ENCODE measurements at places on chromosomes 12 and 14.
A peak's percentile ranks its signal among the peaks of the same experiment; 100 is the strongest.

- DNase-seq, result no peak
These were observed 16.0 kb upstream of the LRP6 start for GRCh38 chr12:12282761-12283425.

GRCh38 chr12:75986001-75986746 is 45.4 kb downstream of the PHLDA1 start:
- peak; percentile 27 for DNase-seq

DNA sequence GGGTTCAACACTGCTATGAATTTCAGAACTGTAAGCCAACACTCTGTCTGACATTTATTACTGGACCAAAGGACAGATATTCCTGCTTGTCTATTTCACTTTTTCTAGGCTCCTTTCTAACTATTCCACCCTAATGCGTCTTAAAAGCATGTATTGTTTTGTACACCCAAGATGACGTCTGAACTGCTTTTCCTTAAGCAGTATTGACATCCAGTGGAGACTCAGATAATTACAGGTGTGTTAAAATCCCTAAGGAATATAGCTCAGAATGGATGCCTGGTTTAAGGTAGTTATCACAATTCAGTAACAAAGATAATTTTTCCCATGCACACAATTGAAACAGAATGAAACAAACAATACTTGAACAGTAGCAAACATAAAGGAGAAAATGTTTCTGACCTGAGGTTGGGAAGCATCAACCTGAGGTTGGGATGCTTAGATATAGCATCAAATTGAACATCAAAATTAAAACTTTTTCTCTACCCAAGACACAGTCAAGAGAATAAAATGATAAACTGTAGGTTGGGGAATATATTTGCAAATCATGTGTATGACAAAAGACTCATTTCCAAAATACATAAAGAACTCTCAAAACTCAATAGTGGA is 93.7 kb upstream of the PTPRR start:
- no peak for DNase-seq

GRCh38 chr14:99257673-99258221 is 14.2 kb downstream of the BCL11B start:
- DNase-seq, result no peak

- DNase-seq, result no peak
These were observed 91.8 kb downstream of the DUSP16 start for GRCh38 chr12:12470751-12471306.

GRCh38 chr14:105549481-105549880 is 23.1 kb downstream of the TMEM121 start:
- DNase-seq, result no peak

DNA sequence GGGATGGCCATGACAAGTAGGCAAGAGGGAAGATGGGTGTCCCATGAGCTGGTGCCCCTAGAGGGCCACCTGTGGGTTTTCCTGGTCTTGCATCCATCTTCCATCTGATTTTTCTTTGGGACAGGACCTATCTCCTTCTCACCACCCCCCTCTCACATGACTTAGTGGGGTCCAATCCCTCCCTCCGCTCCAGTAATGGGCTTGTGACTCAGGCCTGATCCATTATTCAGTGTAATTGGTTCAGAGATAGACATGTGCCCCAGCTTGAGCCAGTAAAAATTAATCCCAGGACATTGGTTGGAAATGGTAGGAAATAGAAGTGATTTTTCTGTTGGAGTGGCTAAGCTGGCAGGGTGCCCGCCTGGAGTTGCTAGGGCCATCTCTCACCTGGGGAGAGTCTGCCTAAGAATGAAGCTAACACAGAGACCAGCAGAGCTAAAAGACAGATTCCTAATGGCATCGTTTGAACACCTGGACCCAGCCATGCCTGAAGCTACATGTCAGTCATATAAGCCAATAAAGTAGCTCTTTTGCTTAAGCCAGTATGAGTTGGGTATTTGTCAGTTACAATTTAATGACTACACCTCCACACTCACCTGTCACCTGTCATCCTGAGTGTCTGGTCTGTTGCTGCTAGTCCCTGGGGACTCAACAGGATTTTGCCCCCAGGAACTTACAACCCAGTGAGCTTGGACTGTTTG is 14.7 kb downstream of the RASAL1 start:
- DNase-seq, result no peak

- DNase-seq, result no peak
These were observed 19.1 kb upstream of the SLC38A2 start for GRCh38 chr12:46391630-46392029.

DNA sequence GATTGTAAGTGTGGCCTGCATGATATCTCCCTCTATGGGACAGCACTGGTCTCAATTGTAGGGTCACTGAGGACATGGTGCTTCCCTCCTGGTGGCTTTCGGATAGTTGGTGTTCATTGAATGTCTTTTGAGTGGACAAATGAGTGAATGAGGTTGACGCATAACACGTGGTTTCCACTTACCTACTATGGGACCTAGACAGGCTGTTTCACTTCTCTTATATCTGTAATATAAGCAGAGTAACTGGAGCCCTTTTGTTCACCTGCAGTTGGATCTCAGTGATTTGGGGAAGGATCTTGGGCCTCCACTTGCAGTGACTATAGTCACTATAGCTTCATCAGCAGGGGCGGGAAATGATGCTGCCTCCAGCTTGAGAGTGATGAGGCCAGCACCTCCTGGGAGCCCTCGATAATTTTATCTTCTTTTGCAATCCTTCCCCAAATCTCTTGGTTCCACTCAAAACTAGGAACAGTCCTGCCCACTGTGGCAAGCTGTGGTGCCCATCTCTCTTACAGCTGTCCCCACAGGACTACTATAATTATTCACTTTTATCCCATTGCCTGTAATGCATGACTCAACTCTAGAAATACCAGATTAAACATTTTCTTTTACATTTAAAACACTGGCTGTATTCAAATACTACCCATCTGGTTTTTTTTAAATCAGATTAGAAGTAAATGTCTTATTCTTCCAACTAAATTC is 242.9 kb downstream of the CHST11 start:
- DNase-seq, result no peak

DNA sequence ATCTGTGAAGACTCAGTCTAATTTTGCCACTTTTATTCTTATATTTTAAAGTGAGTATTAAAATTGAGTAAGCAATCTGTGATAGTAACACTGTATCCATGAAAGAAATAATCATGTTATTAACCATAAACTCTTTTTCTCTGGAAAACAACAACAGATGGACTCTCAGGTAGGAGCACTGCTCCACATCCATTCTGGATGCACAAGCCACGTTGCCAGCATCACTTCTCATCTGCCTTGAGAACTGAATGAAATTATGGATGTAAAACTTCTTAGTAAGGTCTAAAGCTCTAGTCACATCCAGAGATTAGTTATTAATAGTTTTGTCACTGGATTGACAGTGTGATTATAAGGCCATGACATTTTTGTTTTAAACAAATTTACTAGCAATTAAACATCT is 489.1 kb upstream of the SYT1 start:
- DNase-seq, result no peak

DNA sequence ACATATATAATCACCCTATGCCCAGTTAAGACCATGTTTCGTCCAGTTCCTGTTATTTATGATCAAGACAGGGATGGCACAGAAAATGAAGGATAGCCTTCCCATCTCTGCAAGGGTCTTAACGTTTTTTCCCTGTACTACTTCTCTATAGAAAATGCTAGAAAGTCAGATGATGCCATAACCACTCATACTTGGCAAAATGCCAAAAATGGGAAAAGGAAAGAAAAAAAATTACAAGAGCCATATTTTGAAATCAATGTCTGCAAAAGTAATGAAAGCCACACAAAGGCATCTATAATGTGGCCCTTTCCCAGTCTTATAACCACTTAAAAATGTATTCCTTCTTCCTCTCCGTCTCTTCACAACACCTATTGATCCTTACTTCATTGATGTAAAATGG is 1.8 kb upstream of the MYL6B start:
- DNase-seq, result no peak

DNA sequence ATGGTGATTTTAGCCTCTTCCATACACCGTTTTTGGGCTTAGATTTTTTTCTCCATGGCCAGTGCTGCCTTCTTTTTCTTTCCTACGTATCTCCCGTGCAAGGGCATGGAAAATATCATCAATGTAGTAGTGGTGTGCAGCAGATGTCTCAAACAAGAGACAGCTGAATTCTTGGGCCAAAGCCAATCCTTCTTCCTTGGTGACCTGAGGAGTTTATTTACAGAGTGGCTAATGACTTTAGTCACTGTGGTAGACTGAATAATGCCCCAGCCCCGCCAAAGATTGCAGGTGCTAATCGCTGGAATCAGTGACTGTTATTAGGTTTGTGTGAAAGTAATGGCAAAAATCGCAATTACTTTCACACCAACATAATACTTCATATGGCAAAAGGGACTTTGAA is 235.5 kb upstream of the NOS1 start:
- DNase-seq, result no peak

DNA sequence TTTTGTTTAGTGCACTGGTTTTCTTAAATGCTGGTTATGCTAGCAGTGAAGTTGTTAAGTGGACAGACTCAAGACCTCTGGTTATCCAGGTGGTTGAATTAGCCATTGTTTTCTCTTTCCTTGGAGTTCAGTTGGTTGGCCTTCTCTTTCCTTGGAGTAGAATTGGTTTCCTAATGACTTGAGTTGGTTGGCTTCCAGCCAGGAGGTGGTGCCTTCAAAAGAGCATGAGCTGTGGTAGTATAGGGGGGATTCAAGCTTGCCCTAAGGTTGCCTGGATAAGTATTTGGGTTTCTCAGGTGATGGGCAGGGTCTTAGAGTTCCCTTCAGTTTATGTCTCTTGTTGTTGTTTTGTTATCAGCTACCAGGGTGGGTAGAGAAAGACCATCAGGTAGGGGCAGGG is 92.5 kb downstream of the ATP23 start:
- no peak for DNase-seq

GRCh38 chr14:100532906-100533655 is 54.1 kb downstream of the BEGAIN start:
- no peak for DNase-seq

- no peak for DNase-seq
These were observed 104.3 kb upstream of the MAX start for GRCh38 chr14:65206448-65207096.

- DNase-seq, result no peak
These were observed 160.4 kb downstream of the NTF3 start for GRCh38 chr12:5592310-5592709.

DNA sequence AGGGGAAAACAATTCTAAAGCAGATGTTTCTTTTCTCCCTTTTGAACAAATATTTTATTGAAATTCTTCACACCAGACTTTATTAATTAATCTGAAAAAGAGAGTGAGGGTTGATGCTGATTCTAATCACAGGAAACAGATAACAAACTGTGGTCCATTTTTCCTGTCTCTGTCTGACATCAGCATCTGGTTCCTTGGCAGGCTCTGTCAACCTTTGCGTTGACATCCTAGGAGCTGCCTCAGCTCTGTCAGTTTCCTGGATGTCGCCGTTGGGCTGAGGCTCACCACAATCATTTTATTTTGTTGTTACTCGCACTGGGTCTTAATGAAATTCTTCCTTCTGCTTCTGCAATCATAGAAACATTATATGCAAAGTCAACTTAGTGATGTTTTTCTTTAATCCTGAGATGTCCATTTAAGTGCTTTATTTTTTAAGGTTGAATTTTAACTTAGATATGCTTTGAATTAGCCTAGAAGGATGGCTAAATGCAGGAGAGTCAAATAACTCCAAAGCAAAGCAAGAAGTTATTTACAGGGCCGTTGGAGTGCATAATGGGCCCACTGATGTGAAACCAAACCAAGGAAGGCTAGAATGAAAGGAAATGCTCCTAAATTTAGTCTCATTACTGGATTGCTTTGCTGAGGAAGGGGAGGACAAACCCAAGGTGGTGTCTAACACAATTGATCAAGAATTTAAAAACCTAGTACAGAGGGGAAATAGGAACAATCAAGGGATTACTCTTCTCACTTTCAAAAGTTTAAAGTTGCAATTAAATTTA is 542.4 kb downstream of the FLRT2 start:
- no peak for DNase-seq

GRCh38 chr12:104377514-104377812 is 73.9 kb downstream of the EID3 start:
- no peak for DNase-seq

DNA sequence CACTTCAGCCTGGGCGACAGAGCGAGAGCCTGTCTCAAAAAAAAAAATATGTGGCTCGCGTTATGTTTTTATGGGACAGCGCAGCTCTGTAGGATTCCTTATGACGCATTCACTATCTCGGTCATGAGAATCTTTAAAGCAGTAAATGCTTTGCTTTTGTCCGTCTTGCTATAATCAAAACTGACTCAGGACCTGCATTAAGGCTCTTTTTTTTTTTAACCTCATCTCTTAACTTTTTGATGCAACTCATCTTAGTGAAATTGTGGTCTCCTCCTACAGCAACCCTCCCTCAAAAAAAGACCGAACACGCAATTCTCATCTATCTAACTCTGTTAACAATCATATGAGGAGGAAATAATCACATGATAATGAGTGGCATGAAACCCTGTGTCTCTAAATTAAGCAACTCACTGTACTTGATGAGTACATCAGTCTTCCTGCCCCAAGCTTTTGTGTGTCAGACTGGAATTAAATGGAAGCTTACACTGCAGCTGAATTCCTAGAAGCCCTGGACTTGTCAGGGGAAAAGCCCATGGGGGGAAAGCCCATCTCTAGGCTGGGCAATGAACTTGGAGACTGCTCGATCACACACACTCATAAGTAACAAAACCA is 4.3 kb downstream of the P2RX4 start:
- DNase-seq, result no peak

- no peak for DNase-seq
These were observed 54.6 kb upstream of the HELB start for GRCh38 chr12:66247741-66248140.

- DNase-seq, result no peak
These were observed 1.2 kb downstream of the PPTC7 start for GRCh38 chr12:110581931-110582275.

DNA sequence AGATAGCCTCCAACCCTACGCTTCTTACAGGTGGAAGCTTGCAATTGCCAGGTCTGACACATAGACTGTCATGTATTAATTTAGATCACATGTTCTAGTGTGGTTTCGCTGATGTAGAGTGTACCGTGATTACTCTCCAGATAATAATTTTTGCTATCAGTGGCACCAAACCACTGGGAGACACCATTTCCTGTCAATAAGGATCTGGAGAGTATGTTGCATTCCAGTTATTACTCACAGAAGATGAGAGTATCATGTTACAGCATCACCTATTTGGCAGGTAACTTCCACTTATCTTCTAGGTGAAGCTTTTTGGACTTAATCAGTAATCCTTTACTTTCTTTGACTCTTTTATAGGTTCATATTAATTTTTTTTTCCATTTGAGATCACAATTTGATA is 147.2 kb downstream of the HELB start:
- DNase-seq, result no peak

GRCh38 chr12:56408799-56409417 is 40.3 kb downstream of the TIMELESS start:
- no peak for DNase-seq

- no peak for DNase-seq
These were observed 11.4 kb downstream of the EVL start for GRCh38 chr14:100076606-100077005.
